ENCODE measurements at places on chromosomes 7 and 10.

DNA sequence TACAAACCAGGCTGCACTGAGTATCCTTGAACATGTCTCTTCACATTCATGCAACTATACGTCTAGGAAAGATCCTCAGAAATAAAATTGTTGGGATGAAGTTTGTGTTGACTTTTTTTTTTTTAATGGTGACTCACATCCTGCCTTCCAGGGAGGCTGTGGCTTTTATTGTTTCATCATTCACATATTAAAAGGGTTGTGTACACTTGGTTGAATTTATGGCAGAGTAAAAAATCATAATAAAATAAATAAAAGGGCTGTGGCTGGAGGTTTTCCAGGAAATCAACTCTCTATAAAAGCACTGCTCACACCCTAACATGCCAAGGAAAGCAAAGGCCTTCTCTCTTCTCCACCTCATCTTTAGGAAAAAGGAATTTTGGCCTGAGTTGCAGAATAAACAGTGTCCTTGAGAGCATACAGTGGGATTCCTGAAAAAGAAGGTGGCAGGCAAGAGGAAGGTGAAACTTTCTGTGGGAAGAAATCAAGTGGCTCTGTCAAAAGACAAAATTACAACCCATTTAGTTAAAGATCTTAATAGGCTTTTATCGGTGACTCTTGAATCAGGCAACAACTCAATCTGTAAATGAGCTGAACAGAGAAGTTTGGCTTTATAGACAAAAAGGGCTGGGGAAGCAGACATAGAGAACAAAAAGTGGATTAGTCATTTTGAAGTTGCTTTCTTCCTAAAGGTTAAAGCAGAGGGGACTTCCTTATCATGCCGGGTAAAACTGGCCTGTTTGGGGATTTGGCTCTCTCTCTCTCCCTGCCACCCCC is 41.6 kb upstream of the FHIP2A start:
- DNase-seq = no peak

DNA sequence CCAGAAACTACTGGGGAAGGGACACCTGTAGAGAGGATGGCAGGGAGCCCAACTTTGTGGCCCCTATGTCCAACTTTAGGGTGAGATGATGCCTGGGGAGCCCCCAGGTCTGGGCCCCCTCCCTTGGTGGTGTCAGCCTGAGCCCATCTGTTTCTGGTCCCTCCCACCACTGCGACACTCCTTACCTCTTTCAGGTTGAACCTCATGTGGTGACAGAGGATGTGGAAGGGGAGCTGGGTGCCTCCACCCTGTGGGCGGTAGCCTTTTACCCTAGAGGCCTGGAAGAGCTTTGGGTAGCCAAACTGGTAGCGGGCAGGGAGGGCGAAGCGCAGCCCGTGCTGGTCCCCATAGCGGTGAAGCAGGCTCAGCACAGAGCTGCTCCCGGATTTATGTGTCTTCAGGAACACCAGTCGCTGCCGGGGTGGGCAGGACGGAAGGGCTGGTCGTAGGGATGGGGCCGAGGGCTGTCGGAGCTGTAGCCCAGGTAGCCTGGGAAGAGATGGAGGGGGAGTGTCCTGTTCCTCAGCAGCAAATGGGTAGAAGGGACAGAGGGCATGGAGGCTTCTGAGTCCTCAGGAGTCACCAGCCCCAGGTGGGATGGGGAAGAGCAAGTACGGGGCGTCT is 2.0 kb downstream of the GAL3ST4 start:
- peak; percentile 51 for DNase-seq

DNA sequence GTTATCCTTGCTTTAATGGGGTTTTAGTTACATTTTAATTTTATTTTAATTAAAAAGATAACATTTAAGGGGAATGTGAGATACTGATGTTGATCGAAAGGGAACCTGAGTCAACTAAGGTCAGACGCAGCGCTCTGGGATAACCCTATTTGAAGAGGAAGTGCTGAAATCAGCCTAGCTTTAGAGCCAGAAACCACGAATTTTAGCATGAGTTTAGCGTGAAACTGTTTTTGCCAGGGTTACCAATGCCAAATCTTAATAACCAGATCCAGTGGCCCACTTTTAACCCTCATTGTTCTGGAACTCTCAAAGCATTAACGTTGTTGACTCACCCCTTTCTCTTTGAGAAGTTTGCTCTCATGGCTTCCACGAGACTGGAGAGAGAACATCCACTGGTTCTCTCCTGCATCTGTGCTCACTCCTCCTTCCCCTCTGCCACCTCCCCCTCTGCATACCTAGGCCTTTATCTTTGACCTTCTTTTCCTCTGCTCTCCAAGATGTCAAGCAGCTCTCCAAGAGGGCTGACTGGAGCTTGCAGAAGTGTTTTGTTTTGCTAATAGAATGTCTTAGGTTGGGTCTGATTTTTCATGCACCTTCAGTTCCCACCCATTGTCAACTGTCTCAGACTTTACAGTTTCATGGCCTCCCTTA is 198.3 kb upstream of the CELF2 start:
- DNase-seq = no peak

DNA sequence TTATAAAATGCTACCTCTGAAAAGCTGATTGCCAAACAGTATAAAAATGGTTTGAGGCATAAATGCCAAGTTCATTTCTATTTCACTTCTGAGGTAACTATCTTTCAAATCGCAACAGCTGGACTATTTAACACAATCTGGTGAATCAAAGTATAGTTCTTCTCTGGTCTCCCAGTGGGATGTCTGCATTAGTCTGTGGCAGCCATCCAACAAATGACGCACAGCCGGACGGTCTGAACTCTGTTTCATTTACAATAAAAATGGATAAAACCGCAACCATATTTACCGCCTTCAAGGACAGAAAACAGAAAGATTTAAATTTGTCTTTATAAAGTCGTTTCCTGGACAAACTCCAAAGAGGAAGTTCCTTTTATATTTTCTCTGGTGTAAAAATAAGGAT is 41.9 kb downstream of the ENO4 start:
- no peak for DNase-seq

- no peak for DNase-seq
Observed at GRCh38 chr10:119619215-119619614, 22.5 kb upstream of the TIAL1 start.

DNA sequence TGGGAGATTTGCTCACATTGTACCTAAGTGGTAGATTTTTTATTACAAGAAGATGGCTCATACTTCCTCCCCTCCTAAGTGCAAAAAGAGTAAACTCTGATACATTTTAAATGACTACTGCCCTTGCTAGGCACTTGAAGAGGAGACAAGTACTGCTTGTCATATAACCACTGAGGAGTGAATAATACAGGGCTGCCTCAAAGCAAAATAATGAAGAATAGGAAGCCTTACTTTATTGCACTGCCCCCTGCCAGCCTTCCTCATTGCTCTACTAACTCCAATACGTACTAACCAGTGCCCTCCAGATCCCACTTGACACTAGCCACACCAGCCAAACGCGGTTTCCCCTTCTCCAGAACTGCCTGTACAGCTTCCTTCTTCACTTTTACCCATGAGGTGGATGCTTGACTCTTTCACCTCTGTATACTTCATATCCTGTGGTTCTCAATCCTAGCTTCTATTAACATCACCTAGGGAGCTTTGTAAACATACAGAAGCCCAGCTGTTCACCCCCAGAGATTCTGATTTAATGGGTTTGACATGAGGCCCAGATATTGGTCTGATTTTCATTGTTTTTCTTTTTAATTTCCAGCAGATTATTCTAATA is 11.7 kb upstream of the MTERF1 start:
- DNase-seq = no peak

DNA sequence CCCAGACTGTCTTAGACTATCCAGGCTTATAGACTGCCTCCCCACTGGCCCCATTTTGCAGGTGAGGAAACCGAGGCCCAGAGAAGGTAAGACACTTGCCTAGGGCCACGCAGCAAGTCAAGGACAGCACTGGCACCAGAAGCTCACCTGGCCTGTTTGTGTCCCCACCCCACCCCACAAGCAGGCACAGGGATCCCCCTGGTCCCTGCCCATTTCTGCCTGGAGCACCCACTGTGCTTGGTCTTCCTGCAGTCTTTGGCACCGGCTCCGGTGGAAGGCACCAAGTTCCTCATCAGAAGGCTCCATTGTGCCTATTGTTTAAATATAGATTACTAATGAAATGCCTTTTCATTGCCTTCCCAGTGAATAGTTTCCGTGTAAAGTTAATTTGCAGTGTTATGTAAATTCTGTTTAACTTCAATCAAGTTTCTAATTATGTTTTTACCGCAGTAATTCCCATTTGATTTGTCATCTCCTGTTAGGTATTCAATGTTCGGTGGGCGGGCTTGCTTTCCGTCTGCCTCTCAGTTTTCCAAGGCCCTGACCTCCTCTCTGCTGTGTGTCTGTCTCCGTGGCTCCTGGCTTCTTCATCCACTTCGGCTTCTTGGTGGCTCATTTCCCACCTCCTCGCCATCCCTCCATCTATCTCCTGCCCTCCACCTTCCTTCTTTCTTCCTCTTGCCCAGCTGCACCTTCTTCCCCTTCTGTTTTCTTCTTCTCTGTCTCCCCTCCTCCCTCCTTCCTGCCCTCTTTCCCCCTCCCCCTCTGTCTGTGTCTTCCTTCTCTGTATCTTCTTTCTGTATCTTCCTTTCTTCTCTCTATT is 75.8 kb downstream of the ZMIZ1 start:
- no peak for DNase-seq

- DNase-seq = no peak
Observed at GRCh38 chr7:106561666-106562411, 99.1 kb downstream of the CCDC71L start.

- DNase-seq = no peak
Observed at GRCh38 chr7:106480616-106481031, 180.3 kb downstream of the CCDC71L start.

- no peak for DNase-seq
Observed at GRCh38 chr7:1090236-1090635, 2.3 kb downstream of the GPER1 start.

DNA sequence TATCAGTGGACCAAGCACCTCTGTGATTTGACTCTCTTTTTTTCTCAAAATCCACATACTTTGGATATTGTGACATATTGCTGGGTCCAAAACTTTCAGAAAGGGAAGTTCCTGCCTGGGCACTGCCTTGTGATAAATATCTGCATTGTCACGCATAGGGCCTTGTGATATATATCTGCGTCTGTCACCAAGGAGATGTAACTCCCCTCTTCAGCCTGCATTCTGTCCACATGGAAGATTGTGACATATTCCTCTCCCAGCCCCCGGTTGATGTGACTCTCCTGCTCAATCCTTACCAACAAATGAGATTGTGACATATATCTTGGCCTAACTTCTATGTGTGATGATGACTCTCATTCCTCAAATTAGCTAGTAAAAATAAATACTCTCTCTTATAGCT is 25.4 kb upstream of the ZNF107 start:
- no peak for DNase-seq

- DNase-seq = no peak
Observed at GRCh38 chr7:80847027-80847426, 71.8 kb downstream of the SEMA3C start.

GRCh38 chr7:47622586-47622945 is 40.7 kb upstream of the TNS3 start:
- no peak for DNase-seq

DNA sequence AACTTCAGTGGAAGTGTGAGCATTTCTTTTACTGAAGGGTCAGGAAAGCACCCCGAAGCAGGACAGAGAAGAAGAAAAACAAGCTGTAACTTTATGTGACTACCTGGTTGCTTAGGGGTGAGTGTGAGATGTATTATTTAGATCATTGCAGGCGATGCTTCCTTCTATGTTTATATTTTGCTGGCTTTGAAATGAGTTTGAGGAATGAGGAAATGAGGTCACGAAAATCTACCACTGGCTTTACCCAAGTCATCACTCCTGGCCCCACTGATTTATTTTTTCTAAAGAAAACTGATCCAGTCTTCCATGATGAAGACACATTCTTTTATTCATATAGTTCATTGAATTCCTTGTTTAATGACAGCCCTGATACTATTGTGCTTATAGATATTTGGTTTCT is 716.6 kb upstream of the FZD8 start:
- DNase-seq = no peak

GRCh38 chr10:14131261-14131960 is 199.3 kb downstream of the FRMD4A start:
- no peak for DNase-seq

GRCh38 chr10:8269976-8270375 is 215.5 kb downstream of the GATA3 start:
- DNase-seq = no peak

DNA sequence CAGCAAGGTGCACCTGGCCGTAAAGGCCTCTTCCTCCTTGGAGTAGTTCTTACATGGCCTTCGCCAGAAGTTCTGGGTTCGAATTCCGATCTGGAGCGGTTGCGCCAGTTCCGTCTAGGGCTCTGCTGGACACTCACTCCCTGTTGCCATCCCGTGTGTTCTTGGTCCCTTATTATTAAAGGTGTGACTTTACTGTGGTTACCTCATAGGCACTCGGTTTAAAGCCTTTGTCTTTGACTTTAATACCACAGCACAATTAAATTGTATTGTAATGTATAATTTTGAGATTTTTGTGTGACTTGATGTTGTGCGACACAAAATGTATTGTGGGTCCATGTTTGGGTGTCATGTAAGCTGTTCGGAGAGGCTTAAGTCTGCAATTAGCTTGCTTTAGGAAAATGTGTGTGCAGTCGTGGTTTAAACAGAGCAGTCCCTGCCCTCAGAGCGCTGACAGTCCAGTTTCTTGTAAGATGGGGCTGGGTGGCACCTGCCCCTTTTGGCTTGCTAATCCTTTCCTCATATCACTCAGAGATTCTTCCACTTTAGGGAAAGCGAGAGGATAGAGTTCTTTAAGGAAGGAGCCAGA is 919 bp downstream of the INPP5F start:
- DNase-seq = no peak

- no peak for DNase-seq
Observed at GRCh38 chr10:17923728-17924127, 28.0 kb upstream of the SLC39A12 start.

GRCh38 chr7:47693216-47693615 is 111.3 kb upstream of the TNS3 start:
- no peak for DNase-seq

GRCh38 chr10:95544783-95545500 is 16.2 kb downstream of the SORBS1 start:
- no peak for DNase-seq

GRCh38 chr10:86522510-86522855 is 891 bp upstream of the WAPL start:
- DNase-seq = no peak

GRCh38 chr10:3763035-3763456 is 22.0 kb downstream of the KLF6 start:
- DNase-seq = peak; percentile 30

DNA sequence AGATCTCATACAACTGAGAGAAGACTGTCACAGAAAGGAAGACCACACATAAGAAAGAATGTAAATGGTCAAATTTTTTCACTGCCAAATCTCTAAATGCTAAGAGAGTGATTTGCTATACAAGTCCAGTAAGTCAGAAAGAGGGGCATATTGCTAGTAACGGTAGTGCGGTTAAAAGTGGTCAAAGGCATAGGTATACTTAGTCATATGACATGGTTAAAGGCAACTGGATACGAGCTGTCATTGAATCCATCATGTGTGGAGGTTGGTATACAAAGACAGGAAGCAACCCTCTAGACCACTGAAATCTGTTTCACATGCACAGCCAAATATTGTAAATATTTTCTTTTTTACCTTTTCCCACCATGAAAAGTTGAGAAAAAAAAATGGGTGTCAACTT is 4.8 kb downstream of the INHBA start:
- no peak for DNase-seq

Data from CD4-positive, alpha-beta T cell treated with Interleukin-21 for 1 hour (primary cell).